SJCRH30 (cell line): ENCODE measurements at places on chromosomes 2 and 18. TPM values are rescaled to one million over a fixed set of nuclear protein-coding genes. Genes with fewer than 3 reads are reported as not detected.

TCF7L1 gene
- 8.5 and 9.2 TPM in 2 replicates for total RNA-seq

DSG4 gene
- not detected in 2 replicates for total RNA-seq

NHEJ1 gene
- 19.6 and 21.7 TPM in 2 replicates for total RNA-seq

- no peak overlapping the region for H3K27ac ChIP-seq
- H3K36me3 ChIP-seq: no peaks in the 10 kb centered on the region
- peaks cover 45% of the 10 kb centered on the region for H3K4me1 ChIP-seq
These were observed 34.1 kb downstream of the GLI2 start for GRCh38 chr2:120769787-120770120.

DNA sequence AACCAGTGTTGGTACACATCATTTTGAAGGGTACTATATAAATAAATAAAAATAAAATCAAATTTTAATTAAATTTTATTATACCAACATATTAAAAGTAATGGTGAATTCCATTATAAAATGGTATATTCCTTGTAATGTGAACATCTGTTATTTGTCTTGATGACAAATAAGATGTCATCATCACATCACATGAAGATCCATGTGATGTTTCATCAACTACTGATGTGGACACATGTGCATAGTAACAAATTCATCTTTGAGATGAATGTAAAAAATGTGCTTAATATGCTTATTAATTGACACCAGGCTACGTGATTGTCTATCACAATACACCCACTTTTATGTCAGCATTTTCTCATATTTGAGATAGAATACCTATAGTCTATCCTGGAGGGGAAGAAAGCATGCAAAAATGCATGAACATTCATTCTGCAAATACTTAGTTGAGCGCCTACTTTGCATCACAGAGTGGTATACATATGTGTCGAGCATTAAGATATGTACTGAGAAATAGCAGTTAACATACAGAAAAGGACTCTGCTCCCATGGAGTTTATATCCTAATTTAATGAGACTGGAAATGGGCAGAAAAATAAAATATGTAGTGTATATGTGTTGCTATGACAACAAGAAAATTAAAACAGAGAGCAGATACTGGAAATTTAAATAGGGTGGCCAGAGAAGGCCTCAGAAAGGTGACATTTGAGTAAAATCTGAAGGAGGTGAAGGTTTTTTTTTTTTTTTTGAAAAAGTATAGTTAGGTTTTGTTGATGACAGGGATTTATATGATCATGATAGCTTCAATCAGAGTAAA, 281.1 kb downstream of the ARHGAP15 start:
- no peaks in the 10 kb centered on the region for H3K4me1 ChIP-seq
- H3K4me3 ChIP-seq: no peak overlapping the region
- no peak overlapping the region for H3K27ac ChIP-seq
- H3K36me3 ChIP-seq: no peaks in the 10 kb centered on the region

GRCh38 chr2:213119061-213119809, 32.2 kb downstream of the IKZF2 start:
- H3K4me1 ChIP-seq: no peaks in the 10 kb centered on the region
- no peak overlapping the region for H3K4me3 ChIP-seq
- no peak overlapping the region for H3K27ac ChIP-seq
- no peaks in the 10 kb centered on the region for H3K27me3 ChIP-seq
- no peaks in the 10 kb centered on the region for H3K36me3 ChIP-seq

DNA sequence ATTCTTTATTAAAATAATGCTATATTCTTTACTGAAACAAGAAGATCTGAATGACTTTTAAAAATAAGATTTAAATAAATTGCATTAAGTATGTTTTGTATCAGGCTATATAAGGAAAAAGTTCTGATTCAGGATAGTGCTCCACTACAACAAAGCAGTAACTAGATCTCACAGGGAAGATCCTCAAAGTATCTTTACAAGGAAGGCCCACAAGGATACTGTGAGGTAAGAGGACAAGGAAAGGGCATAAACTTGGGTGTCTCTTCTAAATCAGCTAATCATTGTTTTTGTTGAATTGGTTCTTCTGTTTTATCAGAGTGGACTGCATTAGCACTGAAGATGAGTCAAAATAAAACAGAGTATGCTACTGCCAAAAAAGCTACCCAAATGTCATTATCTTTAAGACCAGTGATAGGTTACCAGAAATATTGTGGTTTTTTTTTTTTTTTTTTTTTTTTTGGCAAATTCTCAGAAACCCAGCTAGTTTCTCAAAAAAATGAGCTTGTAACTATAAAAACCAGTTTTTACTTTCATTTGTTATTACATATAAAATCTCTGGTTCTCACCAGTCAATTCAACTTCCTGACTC, 160.9 kb downstream of the BAZ2B start:
- H3K27me3 ChIP-seq: no peaks in the 10 kb centered on the region
- no peaks in the 10 kb centered on the region for H3K4me1 ChIP-seq
- H3K27ac ChIP-seq: no peak overlapping the region
- H3K36me3 ChIP-seq: no peaks in the 10 kb centered on the region
